ENCODE measurements at places on chromosomes 12 and 14.

GRCh38 chr14:55772486-55772885 lies 192.5 kb downstream of the KTN1 start:
- DNase-seq, result no peak

- no peak for DNase-seq
Observed at GRCh38 chr12:46560874-46561273, 188.3 kb upstream of the SLC38A2 start.

GRCh38 chr12:21813751-21814150 lies 39.2 kb upstream of the KCNJ8 start:
- no peak for DNase-seq

DNA sequence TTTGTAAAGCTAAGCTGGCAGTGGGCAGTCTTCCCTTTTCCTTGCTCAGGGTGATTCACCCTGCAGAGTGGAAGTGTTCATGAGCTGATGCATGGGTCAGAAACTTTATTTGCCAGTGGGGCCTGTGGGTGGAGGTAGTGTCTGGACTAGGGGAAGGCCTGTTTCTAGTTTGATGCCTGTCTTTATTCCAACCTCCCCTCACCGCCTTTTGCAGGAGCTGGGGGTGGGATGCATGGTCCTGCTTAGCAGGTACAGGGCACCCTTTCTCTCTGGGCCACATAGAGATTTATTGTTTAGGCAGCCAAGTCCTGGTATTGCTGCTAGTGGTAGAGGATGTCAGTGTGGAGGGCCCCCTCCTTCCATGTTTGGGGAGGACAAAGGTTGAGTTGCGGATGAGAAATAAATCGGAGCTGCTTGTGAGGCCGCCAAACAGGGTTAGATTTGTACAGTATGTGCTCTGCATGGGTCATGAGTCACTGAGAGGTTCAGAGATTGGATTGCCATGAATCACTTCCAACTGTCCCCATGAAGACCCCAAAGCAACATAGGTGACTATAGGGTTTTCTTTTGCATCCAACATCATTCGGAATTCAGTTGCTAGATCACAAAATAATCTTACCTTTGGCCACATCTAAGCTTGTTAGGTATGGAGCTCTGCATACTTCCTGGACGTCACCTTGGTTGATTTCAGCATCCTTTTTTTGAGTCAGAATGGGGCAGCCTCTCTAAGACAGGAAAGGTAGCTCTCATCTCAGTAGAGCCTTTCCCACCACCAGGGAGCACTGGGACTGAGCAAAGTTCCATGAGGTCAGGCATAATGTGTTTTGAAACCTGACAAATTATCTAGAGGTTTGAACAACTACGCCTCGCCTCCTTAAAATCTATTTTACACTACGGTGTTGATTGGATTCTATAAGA lies 8.8 kb downstream of the SMOC1 start:
- DNase-seq, result no peak

- DNase-seq, result peak; percentile 97
Observed at GRCh38 chr14:69766984-69767368, at the start of gene SRSF5. Gene SRSF5, plus strand, starts transcription at chr14:69767142. Its CDS starts 1,015 bp downstream, at chr14:69768157.

DNA sequence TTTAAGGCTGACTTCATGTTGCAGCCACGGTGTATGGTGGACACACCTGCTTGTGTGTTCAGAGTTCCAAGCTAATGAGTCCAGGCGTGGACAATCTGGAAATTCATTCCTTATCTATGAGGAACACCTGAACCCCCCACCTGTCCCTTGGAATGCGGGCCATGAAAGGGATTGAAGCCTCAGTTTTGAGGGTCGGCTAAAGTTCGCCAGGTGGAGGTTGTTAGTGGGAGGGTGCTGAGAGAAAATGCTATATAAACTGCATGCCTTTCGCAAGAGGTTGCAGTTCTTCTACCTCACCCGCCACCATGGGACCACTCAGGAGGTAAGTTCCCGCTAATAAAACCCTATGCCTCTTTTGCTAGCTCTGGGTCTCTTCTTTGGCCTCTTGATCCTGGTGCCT lies 348.0 kb downstream of the BCL11B start:
- DNase-seq, result no peak

DNA sequence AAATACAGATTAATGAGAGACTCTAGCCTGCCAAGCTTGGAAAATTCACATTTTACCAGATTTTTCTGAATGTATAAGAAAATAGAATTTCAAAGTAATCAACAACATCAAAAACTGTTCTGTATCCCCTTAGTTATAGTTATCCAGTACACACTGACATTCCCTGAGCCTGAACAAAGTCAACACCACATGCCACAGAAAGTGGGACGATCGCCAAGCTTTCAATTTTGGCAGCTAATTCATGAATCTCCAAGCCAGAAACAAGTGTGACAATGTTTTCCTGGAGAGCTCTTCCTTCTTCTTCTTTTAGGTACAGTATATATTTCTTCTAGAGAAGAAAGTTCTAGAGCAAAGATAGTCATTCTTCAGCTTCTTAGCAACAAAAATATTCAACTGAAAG lies 290.2 kb downstream of the PRKD1 start:
- peak; percentile 72 for DNase-seq

GRCh38 chr12:112803620-112804282 lies 12.2 kb downstream of the RPH3A start:
- no peak for DNase-seq

DNA sequence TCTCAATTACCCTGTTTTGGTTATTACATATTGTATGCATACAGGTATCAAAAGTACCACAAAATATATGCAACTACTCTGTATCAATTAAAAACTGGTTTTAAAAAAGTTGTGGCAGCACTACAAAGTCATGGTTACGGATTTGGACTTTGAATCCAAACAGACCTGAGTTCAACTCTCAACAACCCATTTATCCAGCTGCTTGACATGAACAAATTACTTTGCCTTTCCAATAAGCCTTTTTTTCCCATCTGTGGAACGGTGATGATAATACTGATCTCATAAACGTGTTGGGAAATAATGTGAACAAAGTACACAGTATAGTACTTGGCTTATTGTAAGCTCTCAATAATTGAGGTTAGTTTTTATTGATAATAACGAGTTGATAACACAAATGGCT lies 85.0 kb downstream of the MNAT1 start:
- no peak for DNase-seq

DNA sequence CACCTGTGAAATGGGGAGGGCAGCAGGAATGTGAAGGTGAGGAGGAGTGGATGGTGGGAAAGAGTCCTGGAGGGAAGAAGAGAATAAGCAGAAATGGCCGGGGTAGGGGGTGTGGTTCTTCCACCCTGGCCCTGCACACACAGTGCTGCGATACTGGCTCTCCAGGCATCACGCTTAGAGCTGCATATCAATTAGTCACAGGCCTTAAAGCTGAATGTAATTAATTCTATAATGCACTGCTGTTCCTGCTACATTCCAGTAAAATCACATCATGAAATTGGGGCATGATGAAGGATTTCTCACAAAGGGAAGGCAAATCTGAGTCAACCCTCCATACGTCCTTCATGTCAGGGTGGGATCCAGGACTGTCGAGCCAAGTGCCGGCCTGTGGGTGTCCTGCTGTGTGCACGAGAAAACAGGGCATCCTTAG lies 566.1 kb downstream of the BCL11B start:
- no peak for DNase-seq

- DNase-seq, result no peak
Observed at GRCh38 chr12:125889742-125890141, 824.5 kb downstream of the AACS start.

DNA sequence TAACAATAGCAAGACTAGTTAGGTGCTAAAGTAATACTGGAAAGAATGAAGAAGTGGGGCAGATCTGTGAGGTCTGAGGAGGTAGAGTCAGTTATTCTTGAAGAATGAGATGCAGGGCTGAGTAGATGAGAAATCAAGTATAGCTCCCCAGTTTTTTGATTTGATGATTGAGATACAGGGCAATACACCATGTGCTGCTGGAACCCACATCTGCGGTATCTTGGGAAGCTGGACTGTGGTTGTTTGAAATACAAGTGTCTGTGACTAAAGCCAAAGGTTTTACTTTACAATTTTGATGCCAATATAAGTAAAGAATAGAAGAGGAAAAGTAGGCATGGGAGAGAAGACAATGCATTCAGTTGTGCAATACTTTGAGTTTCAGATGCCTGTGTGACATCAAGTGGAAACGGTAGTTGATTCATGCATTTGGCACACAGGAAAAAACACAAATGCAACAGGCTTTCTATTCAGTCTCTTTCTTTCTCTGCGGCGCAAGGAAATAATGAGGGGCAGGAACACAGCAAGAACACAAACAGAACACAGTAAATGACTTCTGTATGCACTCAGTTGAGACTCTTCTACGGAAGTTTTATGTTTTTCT lies 190.2 kb upstream of the SLC38A2 start:
- peak; percentile 40 for DNase-seq

- peak; percentile 17 for DNase-seq
Observed at GRCh38 chr14:60981633-60982455, 799 bp downstream of the SLC38A6 start.

GRCh38 chr14:44505588-44505987 lies 1.5 kb downstream of the FSCB start:
- no peak for DNase-seq

GRCh38 chr14:78872837-78873236 lies 702.7 kb downstream of the NRXN3 start:
- no peak for DNase-seq

GRCh38 chr12:121776190-121777098 lies 17.0 kb downstream of the RHOF start:
- DNase-seq, result peak; percentile 62

DNA sequence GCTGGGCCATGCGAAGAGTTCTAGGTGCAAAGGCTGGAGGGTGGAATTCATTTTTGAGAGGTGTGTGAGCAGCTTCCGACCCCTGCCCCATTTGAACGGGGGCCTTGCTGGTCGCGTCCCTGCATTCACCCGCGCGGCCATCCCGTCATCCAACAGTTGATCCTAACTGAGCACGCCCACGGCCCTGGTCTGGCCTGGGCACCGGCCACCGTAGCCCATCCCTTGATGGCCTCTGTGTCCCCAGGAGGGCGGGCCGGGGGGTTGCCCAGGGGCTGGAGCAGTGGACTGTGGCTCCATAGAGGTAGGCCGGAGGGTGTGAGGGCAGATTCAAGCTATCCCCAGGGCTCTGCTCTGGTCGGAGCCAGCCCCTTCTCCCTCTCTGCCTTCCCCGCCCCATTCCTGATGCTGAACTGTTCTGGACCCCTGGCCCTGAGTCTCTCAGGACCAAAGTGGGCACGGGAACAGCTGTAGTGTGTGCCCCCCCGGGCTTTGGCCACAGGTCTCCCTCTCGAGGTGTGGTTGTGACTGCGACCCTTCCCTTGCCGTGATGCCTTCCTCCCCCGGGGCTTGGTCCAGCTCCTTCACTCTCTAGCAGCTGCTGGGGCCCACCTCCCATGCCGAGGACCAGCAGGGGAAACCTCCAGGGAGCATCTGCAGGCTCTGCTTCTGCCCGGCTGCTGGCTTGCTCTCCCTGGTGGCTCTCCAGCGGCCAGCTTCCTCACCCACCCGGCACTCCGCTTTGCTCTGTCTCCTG lies 9.1 kb downstream of the MEG3 start:
- no peak for DNase-seq

GRCh38 chr14:90774316-90774715 lies 41.9 kb downstream of the TTC7B start:
- no peak for DNase-seq

DNA sequence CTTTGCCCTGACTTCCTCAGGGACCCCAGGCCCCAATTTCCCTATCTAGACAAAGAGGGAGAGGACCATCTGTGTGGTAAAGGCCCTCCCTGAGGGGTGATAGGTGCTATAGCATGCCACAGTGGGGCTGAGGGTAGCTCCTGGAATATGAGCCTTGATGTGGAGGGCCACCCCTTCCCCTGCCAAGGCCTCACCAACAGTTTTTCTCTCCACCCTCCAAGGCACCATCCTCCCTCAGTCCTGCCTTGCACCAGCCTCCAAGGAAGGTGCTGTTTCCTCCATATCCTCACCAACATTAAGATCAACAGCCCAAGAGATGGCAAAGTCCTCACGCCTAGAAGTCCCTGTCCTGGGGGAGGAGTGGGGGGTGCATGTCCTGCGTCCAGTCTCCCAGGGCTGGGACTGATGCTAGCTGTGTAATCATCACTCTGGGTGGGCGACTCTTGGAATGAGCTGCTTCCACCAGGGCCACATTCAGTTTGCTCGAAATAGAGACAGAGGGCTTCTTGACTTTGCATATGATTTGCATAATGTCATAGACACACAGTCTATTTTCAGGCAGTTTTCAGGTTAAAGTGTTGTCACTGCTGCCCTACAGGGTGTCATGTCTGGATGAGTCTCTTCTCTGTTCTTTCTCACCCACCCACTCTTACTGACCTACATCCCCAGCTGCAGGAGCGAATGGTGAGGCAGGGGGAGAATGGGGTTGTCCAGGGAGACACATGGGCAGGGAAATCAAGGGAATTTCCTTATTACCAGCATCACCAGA lies 17.4 kb downstream of the ACVRL1 start:
- no peak for DNase-seq

- DNase-seq, result no peak
Observed at GRCh38 chr12:1857086-1857485, 36.7 kb downstream of the LRTM2 start.

GRCh38 chr14:30751646-30752416 lies 122.5 kb upstream of the COCH start:
- DNase-seq, result no peak

DNA sequence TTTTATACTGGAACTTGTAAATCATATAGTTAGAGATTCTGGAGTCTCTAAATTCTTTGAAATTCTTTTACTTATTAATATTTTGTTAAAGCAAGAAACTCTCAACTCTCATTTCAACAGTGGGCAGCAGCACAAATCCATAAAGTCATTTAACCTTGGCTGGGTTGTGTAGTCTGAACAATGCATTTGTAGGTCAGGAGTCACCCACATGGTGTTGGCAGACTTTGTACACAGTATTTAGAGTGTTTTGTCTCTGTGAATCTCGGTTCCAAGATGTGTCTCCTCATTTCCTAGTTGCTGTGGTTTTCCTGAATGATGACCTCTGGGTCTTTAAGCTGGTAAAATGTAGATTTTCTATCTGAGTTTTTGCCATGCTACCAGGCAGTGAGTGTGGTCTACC lies 20.8 kb upstream of the STRAP start:
- no peak for DNase-seq

GRCh38 chr12:69821456-69822159 lies 3.4 kb upstream of the MYRFL start:
- peak; percentile 34 for DNase-seq
